CD4-positive, alpha-beta T cell treated with Interleukin-4 for 1 hour (primary cell): ENCODE measurements at places on chromosomes 2 and 18.

GRCh38 chr2:150122871-150123613 lies 364.4 kb downstream of the RND3 start:
- DNase-seq, result no peak

DNA sequence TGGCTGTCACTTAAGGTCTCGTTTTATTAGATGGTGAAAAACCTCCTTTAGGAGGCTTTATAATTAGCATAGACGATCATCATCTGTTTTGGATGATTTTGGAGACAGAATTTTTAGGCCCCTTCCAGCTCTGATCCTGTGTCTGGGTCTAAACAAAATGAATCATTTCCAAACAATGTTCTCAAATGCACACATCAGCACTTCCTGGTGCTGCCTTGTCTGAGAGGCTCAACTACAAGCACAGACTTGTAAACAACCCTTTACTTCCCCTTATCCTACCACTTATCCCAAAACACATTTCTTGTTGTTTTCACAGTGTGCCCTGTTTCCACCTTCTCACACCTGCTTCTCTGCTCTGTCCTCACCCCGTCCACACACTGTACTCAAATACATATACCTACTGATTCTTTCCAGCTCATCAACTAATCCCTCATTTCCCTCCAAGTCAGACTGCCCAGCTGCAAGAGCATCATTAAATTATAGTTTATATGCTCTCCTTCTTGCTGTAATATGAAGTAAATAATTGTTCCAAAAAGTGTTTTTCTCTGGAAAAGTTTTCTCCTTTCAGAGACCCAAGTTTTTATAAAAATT lies 71.2 kb upstream of the COL3A1 start:
- no peak for DNase-seq

GRCh38 chr2:61074100-61074499 lies 8.4 kb downstream of the SANBR start:
- DNase-seq, result no peak

DNA sequence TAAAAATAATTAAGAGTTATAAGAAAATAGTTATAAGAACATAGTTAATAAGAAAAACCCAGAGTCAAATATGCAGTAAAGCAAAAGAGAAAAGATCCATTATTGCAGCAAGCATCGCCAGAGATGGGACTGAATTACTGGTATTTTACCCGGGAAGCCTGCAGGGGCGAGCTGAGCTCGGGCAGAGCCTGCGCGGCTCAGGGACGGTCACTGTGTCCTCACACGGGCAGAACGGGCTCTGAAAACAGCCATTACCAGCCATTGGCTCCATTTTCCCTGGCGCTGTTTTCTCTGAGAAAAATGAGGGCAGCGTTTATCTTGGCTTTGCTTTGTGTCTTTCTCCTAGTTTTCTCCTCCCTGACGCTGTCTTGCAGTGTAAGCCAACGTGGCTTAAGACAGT lies 95.3 kb upstream of the ALKAL2 start:
- DNase-seq, result no peak

DNA sequence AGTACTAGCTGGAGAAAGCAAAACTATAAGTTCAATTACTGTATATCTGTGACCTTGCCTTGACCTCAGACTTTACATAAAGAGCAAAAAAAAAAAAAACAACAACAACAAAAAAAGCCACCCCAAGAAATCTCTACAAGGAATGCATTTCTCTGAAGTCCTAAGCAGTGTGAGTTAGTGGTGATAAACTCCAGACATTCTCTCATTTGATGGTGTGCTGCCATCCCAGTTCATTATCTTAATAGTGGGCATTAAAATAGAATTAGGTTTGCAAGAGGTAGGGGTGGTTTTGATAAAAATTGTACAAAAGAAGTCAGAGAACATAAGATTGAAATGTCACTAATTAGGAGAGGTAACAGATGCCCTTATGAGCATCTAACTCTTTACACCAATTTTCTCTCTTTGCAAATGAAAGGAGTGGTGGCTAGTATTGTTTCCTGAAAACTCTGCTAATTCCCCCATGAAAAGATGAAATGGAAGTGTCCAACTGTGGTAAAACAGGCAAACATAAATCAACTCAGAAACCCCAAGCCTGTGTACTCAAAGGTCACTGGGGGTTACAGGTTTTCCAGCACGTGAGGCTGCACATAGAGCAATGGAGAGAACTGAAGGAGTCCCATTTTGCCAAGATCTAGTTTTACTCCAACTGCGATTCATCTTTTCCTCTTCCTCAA lies 131.9 kb downstream of the MEIS1 start:
- DNase-seq, result no peak

GRCh38 chr18:28176698-28176947 lies 307 bp downstream of the CDH2 start:
- DNase-seq, result no peak

DNA sequence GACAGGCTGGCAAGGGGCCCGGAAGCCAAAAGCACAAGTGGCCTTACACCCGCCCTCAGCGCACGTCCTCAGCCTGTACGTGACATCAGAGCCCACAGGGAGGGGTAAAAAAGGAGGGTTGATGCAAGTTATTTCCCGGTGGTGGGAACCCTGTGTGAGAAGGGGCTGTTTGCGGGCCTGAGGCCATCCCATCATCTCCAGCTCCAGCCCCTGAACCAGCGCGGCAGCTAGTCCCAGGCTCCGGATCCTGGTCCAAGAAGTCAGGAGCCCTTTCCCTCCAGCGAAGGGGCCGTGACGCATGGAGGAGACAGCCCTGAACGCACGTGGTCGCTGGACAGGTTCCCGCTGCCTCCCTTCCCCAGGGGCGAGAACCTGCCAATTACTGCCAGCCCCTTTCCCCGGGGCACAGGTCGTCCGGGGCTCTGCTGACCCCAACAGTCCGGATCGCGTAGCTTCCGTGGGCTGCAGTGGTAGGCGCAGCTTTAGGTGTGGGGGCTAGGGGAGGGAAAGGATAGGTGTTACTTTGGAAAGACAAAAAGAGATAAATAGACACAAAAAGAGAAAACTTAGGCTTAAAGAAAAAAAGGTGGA lies 1.3 kb upstream of the LRP2 start:
- DNase-seq, result peak; percentile 48

- DNase-seq, result no peak
Observed at GRCh38 chr18:66438711-66439536, 165.0 kb downstream of the CDH19 start.

DNA sequence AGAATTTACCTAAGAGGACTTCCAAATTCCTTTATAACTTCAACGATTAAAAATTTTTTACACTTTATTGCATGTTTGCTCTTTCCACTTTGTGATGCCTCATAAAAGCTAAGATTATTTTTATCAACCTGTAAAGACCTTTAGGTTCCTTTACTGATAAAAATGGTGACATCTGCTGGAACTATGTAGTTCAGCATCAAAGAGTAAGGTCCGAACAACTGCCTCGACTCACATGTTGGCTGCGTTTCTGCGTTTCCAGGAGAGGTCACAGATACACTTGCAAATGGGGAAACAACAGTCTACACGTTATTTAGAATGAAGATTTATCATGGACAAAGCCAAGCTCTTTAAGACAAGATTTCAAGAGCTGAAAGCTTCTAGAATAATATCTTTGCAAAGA lies 18.8 kb upstream of the TMX3 start:
- DNase-seq, result no peak

DNA sequence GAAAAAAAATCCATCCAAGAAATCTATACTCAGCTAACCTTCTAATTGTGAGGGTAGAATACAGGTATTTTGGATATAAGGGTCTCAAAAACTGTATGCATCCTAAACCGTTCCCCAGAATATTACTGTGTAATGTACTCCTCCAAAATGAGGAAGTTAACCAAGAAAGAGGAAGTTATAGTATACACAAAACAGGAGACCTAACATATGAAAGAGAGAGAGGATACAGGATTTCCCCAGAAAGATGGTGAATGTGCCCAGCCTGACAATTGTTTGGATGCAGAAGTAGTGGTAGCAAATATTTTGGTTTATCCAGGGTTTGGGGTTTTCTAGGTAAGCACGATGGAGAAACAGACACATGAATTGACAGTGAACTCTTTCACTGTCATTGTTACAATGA lies 50.6 kb downstream of the GALNT3 start:
- DNase-seq, result peak; percentile 7

DNA sequence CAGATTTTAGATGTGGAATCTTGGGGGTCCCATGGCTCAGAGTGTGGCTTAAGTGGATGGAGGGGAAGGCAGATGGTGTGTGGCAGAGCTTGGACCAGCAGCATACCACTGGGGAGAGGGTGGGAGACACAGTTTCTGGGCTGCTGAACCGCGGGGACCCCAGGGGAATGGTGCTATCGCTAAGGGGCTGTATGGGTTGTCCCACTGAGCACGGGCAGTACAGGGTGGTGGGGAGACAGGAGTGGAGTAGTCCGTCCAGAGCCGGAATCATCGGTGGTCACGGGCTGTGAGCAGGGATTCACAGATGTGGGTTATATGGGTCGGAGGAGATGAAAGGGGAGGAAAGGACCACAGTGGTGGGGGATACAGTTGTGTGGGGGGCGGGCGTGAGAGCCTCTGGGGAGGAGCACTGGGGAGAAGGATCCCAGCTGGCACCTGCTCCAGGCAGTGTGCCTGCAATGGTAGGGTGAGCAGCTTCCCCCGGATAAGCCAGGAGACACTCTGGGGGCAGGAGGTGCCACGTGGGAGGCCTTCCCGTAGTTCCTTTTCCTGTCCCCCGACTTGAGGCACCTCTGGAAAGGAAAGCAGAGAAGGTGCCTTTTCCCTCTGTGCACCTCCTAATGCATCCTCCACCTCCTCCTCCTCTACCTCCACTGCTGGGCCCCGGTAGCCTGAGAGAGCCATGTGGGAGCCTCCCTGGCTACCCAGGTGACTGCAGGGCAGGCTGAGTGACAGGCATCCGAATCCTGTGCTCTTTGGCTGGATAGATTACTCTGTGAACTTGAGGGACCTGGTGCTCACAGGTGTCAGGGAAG lies 24.9 kb downstream of the IGFBP5 start:
- DNase-seq, result no peak

DNA sequence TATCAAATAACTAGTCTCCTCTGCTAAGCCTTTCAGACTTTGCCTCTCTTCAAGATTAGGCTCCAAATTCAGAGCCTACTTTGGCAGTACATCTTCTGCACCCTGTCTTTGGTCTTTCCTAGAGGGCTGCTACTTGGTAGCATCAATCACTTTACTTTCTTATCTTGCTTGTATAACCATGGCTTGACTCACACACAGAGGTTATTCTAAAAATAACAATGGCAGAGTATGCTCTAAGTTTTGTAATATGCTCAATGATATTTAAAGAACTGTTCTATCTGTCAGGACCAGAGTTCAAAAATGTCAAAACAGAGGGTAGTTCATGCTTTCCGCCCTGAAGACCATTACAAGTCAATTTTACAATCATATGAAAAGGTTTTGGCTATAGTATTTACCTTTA lies 27.7 kb downstream of the THOC1 start:
- DNase-seq, result no peak

- no peak for DNase-seq
Observed at GRCh38 chr2:54065411-54065810, 50.0 kb upstream of the ACYP2 start.

DNA sequence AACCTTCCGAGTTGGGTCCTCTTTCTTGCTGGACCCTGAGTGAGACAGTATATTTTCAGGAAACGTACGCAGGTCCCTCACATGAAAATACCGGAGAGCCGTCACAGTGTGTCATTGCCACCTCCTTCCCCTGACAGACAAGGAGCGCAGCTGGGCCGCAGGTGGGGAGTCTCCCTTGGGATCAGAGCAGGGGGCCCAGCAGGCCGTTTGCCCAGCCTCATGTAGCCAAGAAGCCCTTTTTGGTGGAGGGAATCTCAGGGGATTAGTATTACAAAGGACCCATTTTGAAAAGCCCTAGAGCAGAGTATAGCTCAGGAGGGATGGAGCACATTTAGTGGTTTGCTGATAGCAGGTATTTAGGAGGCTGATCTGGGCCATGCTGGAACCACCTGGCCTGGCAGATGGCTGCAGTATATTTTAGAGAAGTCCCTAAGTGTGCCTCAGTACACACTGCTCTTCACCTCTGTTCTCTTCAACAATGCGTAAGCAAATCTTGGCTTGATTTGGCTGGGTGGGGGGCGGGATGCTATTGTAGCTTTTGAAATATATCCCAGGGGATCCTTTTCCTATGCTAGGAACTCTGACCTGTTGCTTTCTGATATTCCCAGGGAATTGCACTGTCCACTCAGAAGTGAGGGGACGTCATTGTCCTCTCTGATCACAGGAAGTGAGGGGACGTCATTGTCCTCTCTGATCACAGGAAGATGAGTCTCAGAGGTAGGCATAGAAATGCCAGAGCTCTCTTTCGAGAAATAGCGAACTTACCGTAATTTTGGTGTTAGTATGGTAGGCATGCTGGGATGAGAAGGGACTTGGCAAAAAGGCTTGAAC lies 171.9 kb downstream of the HRH4 start:
- DNase-seq, result no peak

- peak; percentile 36 for DNase-seq
Observed at GRCh38 chr2:174771631-174772471, 7.6 kb upstream of the CHRNA1 start.

- DNase-seq, result no peak
Observed at GRCh38 chr2:71379086-71379485, 47.5 kb downstream of the ZNF638 start.

DNA sequence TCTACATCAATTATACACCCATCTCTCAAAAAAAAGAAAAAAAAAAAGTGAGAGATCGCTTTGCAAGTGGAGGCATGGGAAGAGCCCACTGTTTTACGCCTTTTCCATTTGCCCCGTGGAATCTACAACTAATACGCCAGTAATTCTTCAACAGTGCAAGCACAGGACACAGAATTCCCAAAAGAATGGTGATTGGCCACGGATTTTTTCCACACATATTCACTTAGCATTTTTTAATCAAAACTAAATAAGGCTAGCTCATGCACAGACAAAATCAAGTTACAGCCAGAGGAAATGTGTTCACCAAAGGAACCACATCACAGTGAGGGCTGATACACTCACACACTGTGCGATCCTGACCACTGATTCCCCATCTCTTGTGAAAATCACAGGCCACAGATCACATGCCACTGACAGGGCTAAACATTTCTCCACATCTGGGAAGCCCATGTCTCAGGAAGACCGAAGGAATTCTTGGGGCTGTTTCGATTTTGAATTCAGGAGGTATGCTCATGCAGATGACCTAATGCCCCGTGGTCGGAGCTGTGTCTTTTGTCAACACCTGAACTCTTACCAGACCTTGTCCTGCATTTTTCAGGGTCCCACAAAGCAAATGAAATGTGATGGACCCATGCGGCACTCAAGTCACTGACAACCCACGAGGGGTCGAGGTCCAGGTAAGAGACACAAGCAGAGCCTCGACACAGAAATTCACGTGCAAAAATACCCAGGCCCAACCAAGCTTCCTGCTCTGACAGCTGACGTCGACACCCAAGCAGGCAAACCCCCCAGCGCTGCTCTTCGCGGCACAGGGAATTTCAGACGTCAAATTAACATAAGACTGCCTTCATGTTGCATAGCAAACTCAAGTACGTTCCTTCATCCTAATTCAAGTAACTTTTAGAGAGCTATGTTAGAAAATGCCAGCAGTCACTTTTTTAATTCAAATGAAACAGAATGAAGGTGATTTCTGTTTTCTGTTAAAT lies 69.6 kb downstream of the ZNF516 start:
- no peak for DNase-seq

DNA sequence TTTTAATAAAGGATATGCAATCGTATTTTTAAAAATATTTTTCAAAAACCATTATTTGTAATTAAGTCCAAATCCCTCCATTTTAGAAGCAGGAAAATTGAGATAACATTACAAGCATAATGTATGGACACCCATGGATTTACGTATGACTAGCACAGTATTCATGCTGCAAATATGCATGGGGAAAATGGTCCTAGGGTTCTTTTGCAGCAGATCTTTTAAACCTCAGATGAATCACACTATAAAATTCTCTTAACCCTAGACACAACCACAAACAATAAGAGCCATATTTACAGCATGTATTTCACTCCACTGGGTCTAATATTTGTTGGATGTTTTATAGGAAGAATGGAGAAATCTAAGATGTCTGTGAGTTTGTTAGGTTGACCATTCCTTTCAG lies 453.4 kb downstream of the TGIF1 start:
- no peak for DNase-seq
